Vagina (tissue), 2 donors: ENCODE measurements at places on chromosomes 13 and 19.

DNA sequence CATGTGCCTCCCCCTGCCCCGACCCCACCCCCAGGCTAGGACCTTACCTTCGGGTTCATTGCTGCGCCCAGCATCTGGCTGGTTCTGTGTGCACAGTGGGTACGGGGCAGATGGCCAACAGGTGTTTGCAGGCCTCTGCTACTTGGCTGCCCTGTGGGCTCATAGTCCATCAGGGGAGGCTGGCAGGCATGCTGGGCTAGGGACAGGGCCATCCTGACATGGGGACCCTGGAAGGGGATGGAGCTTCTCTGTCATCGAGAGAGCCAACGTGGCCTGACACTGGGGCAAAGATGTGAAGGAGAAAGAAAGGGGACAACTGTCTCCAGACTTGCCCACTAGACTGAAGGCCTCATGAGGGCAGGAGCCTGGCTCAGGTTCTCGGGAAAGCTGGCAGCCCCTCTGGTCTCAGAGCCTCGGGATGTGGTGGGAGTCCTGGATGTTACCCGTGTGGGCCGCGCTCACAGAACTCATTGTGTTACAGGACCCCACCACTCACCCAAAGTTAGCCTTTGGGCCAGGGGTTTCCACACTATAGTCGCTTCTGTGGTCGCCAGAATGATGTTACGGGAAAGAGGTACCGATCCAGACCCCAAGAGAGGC, 4.7 kb downstream of the ZNF536 start:
- no peak for DNase-seq

- DNase-seq: no peak
Measured at GRCh38 chr13:109400209-109400608, 386.2 kb downstream of the IRS2 start.

- no peak for DNase-seq
Measured at GRCh38 chr19:9793071-9793591, 24.6 kb upstream of the ZNF846 start.

- no peak for DNase-seq
Measured at GRCh38 chr19:33399081-33399744, 25.7 kb downstream of the CEBPG start.

GRCh38 chr13:45940061-45940460, 88.5 kb upstream of the SIAH3 start:
- no peak for DNase-seq

DNA sequence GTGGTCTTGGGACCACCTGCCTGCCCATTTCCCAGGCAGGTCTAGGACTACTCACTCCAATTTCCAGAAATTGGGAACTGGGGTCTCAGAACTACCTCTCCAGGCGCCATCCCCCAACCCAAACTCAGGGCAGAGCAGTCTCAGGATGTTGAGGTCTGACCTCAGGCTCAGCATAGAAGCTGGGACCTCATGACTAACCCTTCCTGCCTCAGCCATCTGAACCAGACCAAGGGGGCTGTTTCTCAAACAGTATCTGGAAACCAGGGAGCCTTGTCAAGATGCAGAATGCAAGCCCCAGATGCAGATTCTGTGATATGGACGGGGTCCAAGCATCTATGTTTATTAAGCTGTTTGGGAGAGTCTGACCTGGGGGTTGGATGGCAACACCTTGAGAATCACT, 1.3 kb downstream of the FBXW9 start:
- DNase-seq: no peak

DNA sequence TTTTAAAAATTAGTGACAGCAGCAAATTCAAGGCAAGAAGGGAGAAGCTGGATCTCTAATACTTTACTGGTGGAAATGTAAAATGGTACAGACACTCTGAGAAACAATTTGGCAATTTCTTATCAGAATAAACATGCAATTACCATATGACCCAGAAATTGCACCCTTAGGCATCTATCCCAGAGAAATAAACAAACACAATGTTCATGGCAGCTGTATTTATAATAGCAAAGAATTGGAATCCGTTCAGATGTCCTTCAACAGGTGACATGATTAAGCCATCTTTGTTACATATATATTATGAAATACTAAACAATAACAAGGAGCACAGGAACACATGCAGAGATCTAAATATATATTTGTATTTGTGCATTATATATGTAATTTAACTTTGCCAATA, 756.5 kb downstream of the SLITRK1 start:
- DNase-seq: no peak

- DNase-seq: no peak
Measured at GRCh38 chr13:28534210-28534609, 39.3 kb upstream of the FLT1 start.

- no peak for DNase-seq
Measured at GRCh38 chr19:55585658-55586339, 5.2 kb upstream of the ZNF579 start.

DNA sequence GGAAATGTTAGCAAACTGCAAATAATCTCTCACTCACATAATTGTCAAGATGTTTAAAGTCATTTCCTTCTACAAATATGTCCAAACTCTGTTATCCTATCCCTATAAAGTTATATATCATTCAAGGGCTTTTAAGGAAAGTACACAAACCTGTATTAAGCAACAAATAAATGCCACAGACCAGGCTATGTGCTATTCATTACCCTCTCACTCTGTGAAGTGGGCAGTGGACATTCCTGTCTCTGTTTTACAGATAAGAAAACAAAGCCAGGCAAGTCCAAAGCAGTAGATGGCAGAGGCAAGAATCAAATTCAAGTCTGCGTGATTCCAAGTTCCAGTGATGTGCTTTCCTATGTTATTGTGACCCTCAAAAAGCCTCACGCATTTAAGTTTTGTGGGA, 140.6 kb downstream of the LHFPL6 start:
- DNase-seq: no peak

DNA sequence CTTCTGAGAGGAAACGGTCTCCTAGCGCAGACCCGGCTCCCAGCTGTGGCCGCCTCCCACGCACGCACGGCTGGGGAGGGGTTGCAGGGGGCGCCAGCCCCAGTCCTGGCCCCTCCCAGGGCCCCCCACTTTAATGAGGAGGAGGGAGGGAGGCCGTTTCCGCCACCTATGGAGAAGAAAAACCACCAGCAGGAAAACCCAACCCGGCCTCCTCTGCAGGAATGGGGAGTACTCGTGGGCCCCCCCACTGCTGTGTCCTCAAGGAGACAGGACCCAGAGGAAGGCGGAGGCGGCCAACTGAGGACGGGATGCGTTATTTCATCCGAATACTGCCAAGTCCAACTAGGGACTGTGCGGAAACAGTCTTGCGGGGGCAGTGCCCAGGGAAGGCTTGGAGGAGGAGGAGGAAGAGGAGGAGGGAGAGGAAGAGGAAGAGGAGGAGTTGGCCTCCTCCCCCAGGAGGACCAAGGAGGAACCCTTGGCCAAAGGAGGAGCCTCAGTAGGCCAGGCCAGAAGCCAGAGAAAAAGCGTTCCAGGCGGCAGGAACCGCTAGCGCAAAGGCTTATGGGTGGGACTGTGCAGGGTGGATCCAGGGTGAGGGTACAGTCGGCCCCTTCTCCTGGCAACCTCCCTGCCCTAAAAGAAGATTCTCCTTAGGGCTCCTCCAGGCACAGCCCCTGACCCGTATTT, 3.9 kb upstream of the SSBP4 start:
- no peak for DNase-seq

DNA sequence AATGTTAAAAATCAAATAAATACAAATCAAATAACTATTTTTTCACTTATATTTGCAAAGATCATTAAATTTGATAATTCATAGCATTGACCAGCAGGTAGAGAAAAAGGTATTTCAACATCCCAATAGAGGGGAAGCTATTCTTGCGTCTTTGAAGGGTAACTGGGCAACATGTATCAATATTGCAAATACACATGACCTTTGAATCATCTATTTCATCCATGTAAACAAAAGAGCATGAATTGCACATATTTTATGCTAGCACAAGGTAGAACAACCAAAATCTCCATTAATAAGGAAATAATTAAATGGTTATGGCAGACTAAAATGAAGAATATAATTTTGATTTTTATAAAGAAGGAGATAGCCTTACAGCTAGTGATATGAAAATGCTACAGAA, 372.8 kb downstream of the GPC5 start:
- no peak for DNase-seq

DNA sequence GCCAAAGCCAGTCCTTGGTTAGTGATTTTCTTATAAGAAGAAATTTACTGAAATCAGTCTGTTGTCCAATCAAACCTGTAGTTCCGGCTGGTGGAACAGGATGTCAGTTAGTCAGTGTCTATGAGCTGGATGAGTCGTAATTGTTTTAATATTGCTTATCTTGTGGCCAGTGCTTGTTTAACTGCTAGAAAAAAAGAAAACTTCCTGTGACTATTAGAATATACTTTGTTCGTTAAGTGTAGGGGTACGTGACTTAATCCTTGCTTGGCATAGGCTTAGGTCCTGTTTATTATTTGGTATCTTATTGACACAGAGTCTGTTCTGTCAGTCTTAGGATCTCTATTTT, 1484.8 kb upstream of the MIR17HG start:
- DNase-seq: no peak

DNA sequence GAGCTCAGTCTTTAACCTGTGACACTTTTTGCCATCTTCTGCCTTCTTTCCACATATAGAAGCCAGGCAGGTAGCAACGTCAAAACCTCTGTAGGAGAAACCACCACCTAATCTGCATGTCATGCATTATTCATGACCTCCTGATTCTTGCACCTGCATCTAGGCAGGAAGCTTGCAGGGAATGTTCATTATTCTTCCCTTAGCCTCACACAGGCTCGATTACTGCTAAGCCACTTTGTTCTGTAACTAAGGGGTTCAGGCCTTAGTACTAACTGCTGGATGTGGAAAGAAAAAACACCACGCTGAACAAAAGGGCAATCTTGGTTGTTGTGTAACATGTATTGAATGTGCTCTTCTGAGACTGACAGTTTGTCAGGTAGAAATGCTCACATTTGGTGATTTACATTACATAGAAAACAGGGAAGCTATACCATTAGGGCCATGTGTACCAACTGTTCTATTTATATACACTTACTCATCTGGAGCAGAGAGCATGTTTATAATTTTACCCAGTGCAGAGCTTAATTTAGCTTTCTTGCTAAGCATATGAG, 366.9 kb downstream of the KLF12 start:
- DNase-seq: no peak

DNA sequence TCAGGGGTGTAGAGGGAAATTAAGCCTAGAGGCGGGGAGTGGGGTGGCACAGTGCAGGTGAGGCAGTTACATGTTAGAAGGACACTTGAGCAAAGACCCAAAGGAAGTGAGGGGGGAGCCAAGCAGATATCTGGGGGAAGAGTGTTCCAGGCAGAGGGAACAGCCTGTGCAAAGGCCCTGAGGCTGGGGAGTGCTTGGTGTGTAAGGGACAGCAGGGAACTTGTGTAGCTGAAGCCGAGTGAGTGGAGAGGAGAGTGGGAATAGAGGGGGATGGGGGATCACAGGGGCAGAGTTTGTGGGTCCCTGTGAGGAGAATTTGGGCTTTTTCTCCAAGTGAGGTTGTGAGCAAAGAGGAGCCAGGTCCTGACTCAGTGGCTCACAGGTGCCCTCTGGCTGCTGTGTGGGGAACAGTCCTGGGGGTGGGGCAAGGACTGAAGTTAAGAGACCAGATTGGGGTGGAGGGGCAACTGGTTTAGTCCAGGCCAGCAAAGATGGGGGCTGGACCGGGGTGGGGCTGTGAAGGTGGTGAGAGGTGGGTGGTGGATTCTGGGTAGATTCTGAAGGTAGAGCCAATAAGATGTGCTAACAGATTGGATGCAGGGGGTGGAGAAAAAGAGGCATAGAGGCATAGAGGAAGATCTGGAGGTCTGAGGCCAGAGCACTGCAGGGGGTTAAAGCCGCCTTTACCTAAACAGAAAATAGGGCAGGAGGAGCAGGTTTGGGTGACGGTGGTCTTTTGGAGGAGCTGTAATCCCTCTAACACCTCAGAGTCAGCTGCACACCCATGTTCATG, 75.3 kb downstream of the CACNA1A start:
- no peak for DNase-seq

DNA sequence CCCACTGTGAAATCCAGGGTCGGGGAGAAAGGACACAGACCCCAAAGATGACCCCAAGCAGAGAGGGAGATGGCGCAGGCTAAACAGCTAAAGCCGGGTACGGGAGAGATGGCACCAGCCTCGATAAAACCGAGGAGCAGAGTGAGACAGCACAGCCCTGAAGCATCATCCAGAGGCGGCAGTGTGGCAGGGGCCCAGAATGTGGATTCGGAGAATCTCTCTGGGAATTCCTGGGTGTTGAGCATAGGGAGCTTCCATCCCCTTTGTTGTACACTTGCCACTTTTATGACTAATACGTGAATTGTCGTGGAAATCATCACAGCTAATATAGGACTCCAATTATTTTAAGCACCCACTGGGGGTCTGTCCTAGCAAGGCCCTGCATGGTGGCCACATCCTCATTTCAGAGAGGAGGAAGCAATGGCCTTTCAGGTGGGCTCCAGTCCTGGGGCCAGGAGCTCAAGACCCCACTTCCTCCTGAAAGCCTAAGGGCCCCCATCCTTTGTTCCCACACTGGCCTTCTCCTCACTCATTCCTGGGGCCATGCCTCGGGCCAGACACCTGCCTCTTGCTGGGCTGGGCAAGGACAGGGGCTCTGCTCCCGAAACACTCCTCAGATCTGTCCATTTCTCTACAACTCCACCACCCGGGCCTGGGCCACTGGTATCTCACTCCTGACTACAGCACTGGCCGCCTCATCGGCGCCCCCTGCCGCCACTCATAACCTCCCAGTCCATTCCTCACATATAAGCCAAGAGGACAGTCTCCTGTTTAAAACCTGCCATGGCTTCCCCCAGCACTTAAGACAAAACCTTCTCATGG, 29.3 kb upstream of the ATP1A3 start:
- no peak for DNase-seq

- no peak for DNase-seq
Measured at GRCh38 chr19:28313633-28314032, 899.3 kb downstream of the UQCRFS1 start.

GRCh38 chr19:7063339-7063738, 4.9 kb upstream of the MBD3L3 start:
- no peak for DNase-seq

- DNase-seq: no peak
Measured at GRCh38 chr19:7417671-7418324, 69.1 kb downstream of the ARHGEF18 start.

DNA sequence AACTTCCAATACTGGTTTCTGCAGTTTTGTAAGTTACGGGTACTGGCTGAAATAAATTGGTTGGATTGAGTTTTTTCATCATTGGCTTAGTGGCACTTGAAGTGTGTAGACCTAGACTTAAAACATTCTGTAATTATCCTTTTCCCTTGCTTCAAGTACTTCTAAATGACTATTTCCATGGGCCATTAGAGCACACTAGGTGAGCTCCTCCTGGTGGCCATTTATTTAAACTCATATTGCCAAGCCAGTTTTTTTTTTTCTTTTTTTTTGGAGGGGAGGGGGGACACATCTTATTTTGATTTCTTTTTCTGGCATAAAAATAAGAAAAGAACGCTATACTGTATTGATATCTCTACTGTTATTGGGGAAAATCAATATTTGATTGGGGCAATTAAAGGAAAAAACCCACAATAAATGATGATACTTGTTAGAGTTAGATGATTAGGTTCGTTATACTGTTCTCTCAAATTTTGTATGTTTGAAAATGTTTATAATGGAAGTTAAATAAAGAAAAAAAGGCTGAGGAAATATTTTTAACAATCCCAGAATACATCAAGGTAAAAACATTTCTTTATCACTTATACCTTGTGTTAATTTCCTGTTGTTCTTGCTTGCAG, 82.9 kb downstream of the PDS5B start:
- no peak for DNase-seq

GRCh38 chr13:96816874-96817273, 177.4 kb downstream of the OXGR1 start:
- DNase-seq: no peak

- no peak for DNase-seq
Measured at GRCh38 chr13:71867131-71867814, at the start of gene DACH1. Gene DACH1 (minus strand): TSS chr13:71867204.

- DNase-seq: no peak
Measured at GRCh38 chr19:34104096-34104495, 68.2 kb upstream of the LSM14A start.

- DNase-seq: no peak
Measured at GRCh38 chr13:41709511-41709910, 251.4 kb downstream of the VWA8 start.
